ENCODE measurements at places on chromosomes 7 and 10.

- no peak for DNase-seq
Observed at GRCh38 chr7:102944241-102944640, 31.4 kb downstream of the LRRC17 start.

DNA sequence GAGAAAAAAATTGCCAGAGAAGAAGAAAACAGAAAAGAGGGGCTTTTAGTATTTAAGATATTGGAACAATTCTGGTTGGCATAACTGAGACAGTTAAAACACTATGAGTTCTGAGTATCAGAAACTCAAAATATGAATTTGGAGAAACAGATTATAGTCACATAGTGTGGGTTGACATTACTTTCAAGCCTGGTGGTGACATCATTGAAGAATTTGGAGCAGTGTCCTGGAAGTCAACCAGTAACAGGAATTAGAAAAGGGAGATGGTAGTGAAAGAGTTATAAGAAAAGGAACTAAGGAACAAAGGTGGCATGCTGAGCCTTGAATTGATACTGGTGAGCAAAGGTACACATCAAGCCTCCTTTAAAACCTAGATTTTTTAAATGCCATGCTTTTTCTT is 88.2 kb downstream of the ZNF438 start:
- no peak for DNase-seq

DNA sequence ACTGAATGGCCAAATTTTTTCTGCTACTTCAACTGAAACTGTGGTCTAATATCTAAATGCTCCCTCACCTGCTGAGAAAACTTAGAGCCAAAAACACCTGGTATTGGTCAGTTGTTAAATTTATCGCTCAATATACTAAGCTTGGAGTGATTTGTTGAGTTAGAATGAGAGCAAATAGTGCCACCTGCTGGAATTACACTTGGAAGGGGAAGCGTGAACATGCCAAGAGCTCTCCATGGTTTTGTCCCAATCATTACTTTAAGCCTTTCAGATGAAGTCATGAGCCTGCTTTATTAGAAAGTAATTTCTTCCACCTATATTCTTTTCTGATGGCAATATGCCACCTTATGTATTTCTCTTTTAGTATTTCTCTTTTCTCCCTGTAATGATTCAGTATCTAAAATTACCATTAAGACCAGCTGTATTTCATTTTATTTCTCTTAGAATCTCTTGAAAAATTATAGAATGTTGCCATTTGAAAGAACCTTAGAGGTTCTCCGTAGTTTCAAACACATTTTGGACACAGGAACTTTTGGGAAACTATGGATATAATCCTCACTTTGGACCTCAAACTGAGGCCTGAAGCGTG is 447.8 kb upstream of the C7orf33 start:
- peak; percentile 13 for DNase-seq

GRCh38 chr7:64872351-64873154 is 30.5 kb upstream of the ZNF273 start:
- DNase-seq = no peak

DNA sequence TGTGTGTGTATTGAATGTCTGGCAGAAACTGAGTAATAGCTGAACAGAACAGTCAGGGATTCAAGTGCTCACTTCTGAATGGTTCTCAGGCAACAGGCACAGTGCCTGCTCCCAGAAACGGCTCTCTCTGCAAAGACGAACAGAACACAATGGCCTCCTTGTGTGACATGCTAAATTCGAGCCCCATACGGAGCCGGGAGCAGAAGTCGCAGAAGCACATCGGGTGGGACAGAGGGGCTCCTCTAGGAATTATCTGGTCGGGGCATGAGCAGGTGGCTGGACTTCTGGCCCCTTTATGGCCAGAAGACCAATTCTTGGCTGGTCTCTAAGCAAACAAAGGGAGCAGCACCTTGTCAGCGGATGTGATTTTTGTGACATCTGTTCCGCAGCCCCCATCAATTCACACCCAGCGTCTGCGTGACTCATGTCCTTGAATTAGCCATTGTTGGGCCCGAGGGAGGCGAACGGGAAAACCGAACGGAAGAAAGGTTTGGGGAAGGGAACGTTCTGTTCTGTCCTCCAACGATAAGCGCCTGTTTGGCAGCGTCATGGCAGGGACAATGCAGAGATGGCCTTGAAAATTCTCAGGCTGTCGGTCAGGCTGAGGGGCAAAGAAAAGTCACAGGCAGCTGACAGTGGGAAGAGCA is 47.3 kb upstream of the NPTX2 start:
- DNase-seq = no peak

GRCh38 chr10:12482587-12482986 is 133.2 kb downstream of the CAMK1D start:
- DNase-seq = no peak

GRCh38 chr7:33185786-33186185 is 56.4 kb downstream of the BBS9 start:
- peak; percentile 8 for DNase-seq

DNA sequence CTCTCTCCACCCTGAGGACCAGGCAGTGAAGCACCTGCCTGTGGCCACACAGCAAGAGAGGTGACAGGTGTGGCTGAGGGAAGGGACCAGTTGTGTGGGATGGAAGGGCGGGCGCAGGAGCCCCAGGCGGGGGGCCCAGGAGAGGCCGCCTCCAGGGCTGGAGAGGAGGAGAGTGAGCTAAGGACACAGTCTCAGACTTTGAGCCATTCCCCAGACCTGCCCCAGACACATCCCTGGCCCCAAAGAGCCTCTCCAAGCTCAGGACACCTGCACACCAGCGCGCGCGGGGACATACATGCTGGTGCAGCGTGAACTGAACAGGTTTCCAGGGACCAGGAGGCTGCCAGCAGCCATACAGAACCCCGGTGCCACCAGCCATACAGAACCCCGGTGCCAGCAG is 237.3 kb downstream of the MAD1L1 start:
- no peak for DNase-seq

DNA sequence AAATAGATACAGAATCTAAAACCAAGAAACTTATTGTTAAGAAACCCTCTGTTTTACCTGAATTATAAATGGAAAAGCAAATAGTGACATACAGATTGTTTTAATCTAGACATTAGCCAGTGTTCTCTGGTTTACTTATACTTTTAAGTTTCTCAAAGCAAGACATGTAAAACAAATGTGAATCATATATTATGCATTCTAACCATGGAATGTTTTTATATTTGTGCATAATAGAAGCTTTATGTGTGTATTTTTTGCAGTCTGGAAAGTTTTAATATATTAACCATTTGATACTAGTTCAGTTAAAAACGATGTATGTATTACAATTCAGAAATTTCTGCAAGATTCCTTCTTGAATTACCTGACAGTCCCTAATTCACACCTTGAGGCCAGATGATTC is 150.6 kb upstream of the TMEM72 start:
- DNase-seq = no peak

- DNase-seq = no peak
Observed at GRCh38 chr10:115572740-115573455, 479.7 kb downstream of the ATRNL1 start.

GRCh38 chr7:1940402-1940786 is 270.3 kb downstream of the ELFN1 start:
- DNase-seq = no peak

Measured in urinary bladder (tissue), 4 donors.